ENCODE measurements at places on chromosomes 2 and 18.

- DNase-seq, result no peak
These were observed 1.5 kb downstream of the ARHGAP25 start for GRCh38 chr2:68736086-68736485.

GRCh38 chr18:46040747-46041104 is 31.3 kb downstream of the PSTPIP2 start:
- no peak for DNase-seq

GRCh38 chr2:12688091-12688490 is 28.6 kb upstream of the TRIB2 start:
- no peak for DNase-seq

DNA sequence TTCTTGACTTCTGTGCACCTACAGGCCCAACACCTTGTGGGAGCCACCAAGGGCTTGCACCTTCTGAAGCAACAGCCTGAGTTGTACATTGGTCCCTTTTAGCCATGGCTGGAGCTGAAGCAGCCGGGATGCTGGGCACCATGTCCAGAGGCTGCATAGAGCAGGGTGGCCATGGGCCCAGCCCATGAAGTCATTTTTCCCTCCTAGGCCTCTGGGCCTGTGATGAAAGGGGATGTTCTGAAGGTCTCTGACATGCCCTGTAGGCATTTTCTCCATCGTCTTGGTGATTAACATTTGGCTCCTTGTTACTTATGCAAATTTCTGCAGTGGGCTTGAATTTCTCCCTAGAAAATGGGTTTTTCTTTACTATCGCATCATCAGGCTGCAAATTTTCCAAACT is 83.1 kb upstream of the ACVR1 start:
- no peak for DNase-seq

DNA sequence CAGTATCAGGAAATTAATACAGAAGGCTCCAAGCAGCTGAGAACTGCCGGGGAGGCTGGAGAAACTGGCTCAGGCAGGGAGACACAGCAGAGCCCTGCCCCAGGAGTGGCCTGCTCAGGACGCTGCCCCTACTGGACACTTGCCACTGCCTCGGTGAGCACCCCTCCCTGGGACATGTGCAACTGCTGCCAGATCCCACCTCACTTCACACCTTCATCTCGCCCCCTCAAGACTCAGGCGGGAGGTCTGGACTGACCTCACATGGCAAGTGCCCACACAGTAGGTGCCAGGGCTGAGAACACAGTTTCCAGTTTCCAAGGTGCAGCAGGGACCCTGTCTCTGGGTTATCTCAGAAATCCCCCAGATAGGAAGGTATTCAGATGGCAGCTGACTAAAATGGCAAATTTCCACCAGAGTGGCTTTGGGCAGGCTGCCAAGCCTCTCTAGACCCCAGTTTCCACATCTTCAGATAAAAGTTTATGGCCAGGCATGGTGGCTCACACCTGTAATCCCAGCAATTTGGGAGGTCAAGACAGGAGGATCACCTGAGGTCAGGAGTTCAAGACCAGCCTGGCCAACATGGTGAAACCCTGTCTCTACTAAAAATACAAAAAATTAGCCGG is 33.7 kb upstream of the LBH start:
- DNase-seq, result no peak

DNA sequence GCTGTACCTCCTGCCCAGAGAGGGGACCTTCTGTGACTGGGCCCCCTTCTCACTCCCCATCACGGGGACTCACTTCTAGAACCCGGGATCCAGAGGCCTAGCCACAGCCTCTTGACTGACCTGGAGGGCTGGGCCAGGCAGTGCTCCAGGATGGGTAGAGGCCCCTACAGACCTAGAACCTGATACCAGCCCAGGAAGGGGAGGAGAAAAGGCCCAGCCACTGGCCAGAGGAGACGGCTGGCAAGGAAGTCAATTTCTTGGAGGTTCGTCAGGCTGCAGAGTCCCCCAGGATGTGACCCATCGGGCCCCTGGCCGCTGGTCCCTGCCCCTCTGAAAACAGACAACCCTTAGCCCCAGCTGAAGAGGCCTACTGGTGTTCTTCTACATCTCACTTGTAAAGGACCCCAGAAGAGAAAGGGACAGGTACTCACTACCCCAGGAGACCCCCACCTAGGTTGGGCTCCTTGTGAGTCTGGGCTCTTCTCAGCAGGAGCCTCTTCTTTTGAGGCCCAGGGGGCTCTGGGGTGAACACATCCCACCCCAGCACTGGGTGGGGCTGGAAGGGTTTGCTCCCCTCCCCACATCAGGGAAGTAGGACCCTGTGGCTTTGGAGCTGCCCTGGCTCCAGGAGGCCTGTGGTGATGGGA is 86.0 kb downstream of the STPG4 start:
- no peak for DNase-seq

GRCh38 chr2:236823963-236824362 is 254.3 kb downstream of the ACKR3 start:
- no peak for DNase-seq

GRCh38 chr2:84495539-84496146 is 20.7 kb upstream of the DNAH6 start:
- peak; percentile 7 for DNase-seq

DNA sequence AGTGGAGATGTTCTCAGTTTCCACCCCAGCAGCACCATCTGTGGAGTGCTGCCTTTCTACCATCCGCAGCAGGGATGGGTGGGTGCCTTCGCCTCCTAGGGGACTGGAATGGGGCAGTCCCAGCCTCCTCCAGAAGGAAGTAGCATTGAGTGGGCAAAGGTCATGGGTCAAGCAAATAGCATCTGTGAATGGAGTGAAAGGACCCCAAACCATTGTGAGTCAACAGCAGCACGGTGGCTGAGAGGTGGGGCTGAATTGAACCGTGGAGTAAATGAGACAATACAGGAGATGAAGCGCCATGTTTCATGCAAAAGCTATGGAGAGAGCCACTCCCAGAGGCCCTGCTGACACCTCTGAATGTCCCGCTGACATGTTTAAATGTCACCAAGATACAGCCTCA is 9.7 kb downstream of the GPR55 start:
- no peak for DNase-seq

GRCh38 chr2:159145745-159146354 is 140.7 kb downstream of the WDSUB1 start:
- no peak for DNase-seq

DNA sequence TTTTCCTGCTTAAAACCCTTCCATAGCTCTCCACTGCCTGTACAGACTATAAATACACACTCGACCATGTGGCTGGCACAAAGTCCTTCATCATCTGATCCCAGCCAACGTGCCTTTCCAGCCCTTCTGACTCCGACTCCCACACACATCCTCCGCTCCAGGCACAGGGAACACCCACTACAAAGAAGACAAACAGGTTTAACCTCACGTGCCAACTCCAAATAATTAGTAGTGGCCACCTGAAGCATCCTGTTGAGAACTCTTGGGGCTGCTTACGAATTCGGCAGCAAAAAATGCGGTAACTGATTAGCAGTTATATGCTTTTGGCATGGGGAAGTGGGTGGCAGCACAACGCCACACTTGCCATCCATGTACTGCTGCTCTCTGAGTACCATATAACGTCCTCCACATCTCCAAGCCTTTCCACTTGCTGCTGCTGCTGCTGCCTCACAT is 12.1 kb downstream of the SPIRE1 start:
- no peak for DNase-seq

Data from activated CD4-positive, alpha-beta T cell treated with anti-CD3 and anti-CD28 coated beads, Interleukin-2, amount 50 U/mL, for 1 hour (primary cell).